Brain pericyte (primary cell): ENCODE measurements at places on chromosomes 2 and 18.

DNA sequence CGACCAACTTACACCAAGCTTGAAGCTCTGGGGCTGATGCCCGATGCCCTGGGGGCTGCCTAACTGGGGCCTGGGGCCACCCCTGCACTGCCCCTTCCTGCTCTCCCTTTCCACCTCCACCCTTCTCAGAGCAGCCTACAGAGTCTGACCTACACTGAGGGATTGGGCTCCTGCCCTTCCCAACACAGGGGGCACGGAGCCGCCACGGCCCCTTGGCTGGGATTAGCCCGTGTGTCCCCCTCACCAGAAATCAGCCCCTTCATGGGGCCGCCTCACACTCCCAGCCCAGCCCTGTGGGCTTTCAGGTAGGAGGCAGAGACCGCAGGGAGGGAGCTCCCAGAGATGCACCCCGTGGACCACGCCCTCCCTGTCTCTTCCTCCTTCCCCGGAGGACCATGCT is 198.0 kb downstream of the EIPR1 start:
- no peak for DNase-seq

GRCh38 chr2:25421289-25421688 is 79.6 kb upstream of the DNMT3A start:
- DNase-seq, result no peak

- no peak for DNase-seq
Observed at GRCh38 chr2:121699421-121700333, 37.0 kb downstream of the NIFK start.

DNA sequence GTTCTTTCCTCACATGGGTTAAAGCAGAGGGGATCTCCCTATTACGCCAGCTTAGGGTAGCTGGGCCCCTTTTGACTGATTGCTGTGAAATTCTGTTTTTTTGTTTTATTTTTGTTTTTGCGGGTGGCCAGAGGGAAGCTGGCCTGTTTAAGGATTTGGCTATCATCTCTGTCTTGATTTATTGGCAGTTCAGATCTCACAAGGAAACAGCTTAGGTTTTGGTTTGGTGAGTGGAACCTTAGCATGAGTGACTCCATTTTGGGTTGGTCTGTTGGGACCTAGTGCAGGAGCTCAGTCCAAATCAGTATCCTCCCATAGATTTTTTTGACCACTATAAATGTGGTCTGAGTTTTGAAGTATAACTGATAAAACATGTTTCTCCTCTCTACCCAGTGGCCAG is 25.6 kb upstream of the NTSR2 start:
- DNase-seq, result no peak

DNA sequence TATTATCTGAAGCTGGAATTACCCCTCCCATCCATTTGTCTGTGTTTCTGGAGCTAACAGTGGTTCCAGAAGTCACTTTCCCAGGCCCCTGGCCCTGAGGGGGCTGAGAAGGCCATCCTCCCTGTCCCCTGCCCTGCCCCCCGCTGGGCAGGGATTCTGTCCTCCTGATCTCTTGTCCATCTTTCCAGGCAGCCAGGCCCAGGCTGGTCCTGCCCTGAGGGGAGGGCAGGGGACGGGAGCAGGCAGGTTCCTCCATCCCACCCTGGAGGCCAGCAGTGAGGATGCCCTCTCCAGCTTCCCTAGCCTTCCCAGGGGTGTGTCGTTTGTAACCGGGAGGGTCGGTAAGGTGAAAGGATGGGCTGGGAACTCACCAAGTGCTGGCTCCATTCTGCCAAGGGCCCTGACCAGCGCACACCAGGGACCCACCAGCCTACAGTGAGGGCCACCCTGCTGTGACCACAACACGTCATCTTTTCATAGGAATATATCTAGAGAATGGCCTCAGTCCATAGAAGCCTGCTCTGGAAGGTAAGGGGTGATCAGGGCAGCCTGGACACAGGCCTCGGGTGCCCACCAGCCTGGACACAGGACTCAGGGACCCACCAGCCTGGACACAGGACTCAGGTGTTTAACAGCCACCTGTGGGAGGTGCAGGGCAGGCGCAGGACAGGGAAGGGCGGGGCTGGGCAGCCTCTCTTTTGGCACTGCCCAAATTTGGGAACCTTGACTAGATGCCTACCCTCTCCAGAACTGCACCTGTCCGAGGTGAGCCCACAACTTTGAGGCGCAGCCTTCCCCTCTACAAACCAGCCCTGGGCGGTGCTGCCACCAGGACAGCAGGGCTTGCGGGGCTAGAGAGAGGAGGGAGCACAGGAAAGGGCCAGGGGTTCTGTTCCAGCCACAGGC is 35.8 kb upstream of the GPC1 start:
- DNase-seq, result no peak

DNA sequence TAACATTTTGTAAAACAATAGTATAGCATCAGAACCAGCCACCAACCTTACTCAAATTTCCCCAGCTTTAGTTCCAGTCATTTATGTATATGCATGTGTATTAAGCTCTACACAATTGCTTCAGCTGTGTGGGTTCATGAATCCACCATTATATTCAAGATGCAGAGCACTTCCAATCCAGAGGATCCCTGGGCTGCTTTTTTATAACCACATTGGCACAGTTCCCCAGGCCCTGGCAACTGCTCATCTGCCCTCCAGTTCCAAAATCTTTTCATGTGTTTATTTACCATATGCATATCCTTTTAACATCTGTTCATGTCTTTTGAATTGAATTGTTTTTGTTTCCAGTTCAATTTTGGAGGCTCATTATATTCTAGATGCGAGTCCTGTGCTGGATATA is 482.9 kb upstream of the HS6ST1 start:
- DNase-seq, result no peak

DNA sequence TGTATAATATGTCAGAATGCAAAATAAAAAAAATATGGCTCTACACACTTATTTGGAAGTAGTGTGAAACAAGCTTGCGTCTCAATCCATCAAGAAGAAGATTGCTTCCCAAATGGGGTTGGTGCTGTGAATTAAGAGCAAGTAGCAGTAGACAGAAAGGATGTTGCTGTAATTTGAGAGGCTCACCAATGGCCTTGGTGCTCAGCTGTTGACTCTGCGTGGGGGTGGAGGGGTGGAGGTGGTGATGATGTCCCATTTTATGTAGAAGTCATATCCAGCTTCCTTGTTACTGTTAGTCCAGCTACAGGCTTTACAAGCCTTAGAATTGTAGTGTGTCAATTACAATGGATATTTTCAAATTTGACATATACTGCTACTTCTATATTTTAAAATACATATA is 223.4 kb upstream of the RND3 start:
- no peak for DNase-seq

- DNase-seq, result no peak
Observed at GRCh38 chr2:100358554-100358953, 36.3 kb upstream of the LONRF2 start.

DNA sequence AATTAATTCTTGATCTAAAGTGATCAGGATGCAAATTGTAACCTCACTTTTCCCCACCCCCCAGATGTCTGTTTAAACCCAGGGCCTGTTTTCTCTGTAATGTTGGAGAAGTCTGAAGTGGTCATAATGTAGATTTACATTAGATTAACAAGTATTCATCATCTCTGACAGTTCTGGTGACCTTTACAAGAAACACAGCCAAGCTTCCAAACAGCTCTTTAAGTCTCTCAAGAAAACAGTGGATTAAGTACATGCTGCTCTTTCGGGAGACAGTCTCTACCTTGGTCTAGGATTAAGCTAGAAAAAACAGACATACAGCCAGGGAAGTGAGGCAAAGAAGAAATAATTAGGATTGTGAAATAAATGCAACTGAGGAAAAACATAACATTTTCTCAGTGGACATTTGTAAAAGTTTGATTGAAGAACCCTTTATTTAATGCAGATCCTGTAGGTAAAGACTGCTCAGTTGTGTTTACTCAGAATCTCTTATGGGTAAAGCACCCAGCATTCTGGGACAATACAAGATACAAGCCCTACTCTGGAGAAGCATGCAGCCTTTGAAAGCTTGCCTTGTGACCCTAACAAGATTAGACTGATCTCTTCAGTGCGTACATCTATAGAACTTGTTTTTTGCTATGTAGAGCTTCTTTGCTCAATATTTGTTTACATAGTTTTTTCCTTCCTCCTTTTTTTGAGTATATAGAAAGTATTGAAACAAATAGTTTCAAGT is 203.9 kb downstream of the PHLPP1 start:
- DNase-seq, result no peak

- DNase-seq, result no peak
Observed at GRCh38 chr2:1328684-1329083, 84.6 kb upstream of the TPO start.

DNA sequence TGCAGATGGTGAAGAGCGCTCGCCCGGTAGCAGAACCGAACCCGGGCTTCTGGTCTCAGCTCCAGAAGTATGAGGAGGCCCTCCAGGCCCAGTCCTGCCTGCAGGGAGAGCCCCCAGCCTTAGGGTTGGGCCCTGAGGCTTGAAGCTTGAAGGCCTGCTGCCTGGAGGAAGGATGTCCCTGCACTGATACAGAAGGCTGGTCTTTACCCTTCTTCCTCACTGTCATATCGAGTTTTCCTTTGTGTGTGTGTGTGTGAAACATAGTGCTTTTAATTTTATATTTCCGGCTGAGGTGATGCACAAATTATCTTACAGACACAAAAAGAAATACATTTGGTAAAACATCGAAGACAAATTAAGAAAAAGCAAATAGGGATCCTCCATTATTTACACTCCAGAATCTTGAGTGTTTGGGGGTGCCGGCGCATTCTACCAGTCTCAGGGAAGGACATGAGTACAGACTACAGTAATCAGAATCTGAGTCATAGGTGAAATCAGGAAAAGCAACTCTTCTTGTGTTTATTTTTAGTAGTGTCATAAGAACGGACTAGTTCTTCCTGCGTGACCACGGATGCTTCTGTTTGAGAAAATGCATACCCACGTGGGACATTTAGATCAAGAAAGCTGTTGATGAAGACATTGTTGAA is 1.3 kb downstream of the DUSP28 start:
- DNase-seq, result no peak

- no peak for DNase-seq
Observed at GRCh38 chr2:46534589-46534988, 55.2 kb downstream of the TMEM247 start.

DNA sequence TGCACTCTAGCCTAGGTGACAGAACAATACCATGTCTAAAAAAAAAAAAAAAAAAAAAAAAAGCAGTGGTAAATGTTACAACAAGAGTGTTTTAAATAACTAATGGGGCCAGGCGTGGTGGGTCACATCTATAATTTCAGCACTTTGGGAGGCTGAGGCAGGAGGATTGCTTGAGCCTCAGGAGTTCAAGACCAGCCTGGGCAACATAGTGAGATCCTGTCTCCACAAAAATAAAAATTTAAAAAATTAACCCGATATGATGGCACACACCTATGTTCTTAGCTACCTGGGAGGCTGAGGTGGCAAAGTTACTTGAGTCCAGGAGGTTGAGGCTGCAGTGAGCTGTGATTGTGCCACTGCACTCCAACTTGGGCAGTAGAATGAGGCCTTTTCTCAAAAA is 37.1 kb downstream of the PAPOLG start:
- DNase-seq, result no peak

DNA sequence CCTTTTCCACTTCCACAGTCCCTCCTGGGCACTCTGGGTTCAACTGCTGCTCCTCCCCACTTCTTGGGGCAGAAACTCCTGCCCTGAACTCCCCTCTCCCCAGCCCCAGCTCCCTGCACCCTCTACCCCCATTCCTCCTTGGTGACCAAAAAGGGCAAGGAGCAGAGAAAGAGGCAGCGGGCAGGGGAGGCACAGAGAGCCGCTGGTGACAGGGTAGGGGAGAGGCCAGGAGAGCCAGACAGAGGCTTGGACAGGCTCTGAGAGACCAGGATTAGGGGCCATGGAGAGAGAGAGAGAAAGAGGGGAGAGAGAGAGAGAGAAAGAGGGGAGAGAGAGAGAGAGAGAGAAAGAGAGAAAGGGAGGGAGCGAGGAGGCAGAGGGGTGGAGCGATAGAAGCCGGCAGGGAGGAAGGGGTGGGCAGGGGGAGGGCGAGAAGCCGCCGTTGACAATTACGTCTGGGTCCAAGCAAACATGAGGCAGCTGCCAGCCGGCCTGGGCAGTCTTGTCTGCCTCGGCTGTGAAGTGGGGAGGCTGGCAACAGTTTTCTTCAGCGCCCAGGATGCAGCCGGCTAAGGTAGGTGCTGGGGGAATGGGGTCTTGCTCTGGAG is at the start of gene KCNIP3:
Gene KCNIP3 (plus strand): TSS at position 468 of the 608 bp plus-strand sequence. CDS start 92 bp downstream, at position 560.
- DNase-seq, result no peak

DNA sequence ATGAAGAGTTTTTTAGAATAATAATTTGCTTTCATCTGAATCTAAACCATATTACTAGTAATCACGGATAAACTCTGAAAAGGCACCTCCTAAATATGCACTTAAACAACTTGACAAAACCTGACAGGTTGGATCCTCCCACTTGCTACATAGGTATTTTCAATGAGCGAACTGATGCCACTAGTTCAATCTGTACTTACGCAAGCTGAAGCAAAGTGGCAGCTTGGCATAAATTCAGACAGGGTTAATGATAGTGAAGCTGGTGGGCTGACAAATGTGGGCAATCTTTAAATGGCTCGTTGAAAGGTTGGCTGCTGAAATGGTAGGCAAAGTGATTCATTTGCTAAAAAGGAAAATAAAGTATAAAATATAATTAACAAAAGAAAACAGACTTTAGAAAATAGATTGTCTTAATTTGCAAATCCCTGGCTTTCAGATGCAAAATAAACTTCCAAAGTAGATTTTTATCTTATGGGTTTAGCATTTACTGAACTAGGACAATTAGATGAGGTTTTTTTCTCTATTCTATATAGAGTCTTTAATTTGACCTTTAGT is 1713.5 kb upstream of the SLC39A10 start:
- no peak for DNase-seq

GRCh38 chr2:26612522-26613240 is 28.5 kb downstream of the CIB4 start:
- no peak for DNase-seq

GRCh38 chr2:202157211-202157990 is 81.0 kb downstream of the SUMO1 start:
- DNase-seq, result no peak

GRCh38 chr2:200259577-200259957 is 46.9 kb upstream of the SPATS2L start:
- DNase-seq, result no peak

DNA sequence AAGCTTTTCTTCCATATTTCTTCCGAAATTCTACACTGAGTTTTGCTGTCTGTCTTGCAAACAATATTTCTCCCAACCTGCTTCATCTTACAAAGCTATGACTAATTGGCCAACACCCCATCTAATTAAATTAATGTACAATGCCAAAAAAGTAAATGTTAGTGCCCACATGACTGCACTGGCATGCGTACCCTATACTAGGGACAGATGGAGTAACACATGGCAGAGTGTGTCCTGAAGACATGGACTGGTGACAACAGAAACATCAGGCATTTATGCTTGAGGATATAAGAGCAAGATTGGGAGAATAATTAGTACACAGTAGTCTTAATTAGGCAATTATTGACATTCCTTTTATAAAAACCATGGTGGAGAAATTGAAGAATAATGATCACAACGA is 66.8 kb downstream of the MREG start:
- no peak for DNase-seq
